ENCODE measurements at places on chromosomes 1 and 21.

- no peak for DNase-seq
These were observed 11.2 kb upstream of the HJV start for GRCh38 chr1:146032631-146033219.

DNA sequence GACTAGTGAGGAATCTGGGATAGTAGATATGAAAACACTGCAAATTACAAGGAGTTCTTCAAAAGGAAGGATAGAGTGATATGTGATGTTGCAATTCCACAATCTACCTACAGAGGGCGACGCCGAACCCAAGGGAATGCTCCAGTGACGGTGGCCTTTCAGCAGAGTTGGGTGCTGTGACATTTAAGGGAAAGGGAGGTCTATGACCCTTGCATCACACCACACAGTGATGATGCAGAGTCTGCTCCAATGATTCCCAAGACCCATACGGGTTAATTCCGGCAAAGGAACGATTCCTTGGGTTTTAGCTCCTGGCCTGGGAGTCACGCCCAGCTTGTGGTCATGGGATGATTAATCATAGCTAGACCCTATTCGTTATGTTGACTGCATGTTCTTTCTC, 123.0 kb upstream of the IGSF21 start:
- DNase-seq: no peak

DNA sequence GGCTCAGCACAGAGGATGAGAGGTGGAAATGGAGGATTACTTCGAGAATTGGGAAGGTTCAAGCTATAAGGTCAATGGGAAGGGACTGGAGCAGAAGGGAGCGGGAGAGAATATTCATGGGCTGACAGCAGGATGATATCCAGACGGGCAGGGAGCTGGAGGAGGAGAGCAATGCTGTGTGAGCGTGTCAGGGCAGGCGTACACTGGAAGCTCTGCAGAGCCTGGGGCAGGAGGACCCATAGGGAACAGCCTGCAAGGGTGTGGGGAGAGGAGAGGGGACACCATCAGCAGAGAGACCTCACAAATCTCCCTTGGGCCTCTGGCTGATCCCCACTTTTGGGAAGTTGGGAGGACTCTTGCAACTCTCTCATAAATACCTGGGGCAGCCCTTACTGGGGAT, 13.7 kb downstream of the CSF1 start:
- no peak for DNase-seq

DNA sequence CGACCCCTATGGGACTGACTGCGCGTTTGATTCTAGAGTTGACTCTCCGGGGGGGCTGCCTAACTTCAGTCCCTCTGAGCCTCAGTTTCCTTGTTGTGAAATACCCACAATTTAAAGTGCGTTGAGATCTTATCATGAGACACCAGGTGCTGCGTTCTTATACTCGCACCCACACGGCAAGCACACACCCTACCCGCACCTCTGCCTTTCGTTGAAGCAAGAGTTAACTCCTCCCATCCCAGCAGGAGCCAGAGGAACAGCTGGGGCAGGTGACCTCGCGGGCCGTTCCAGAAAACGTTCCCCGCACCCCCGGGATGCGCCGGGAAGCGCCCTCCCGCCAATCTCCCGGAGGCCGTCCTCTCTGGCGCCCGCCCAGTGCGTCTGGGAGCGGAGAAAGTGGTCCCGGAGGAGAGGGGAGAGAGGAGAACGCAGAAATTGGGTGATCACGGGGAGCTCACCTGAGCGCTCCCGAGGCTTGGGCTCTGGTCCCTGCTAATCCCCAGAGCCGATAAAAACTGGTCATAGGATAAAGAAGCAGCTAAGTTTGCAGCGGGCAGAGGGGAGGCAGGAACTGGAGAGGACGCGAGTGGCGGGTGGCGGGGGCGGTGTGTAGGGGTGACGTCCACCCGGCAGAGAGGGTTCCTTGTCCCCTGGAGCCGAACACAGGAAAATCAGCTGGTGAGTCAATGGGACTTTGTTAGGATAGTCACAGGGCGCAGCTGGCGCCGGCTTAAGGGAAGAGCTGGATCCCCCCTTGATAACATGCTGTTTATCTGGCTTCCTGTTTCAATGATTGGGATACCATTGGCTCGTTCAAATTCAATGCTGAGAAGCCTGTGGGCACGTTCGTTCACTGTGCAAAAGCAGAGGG, 869 bp downstream of the NAV1 start:
- DNase-seq: no peak

GRCh38 chr1:26666855-26667254, 29.0 kb upstream of the ARID1A start:
- DNase-seq: no peak

DNA sequence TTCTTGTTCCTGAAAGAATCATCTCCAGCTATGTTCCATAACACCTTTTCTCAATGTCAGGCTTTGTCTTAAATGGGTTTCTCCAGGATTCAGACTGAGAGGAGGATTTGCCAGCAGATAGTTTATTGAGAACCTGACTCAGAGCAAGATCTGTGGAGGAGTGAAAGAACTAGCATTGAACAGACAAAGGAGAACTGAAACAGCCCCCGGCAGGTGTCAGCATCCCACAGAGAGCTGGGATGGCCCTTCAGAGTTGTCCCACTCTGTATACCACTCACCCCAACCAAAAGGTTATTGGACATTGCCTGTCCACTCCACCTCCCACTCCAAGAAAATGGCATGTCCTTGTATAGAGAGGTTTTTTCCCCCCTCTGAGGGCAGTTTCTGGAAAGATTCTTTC, 270.7 kb downstream of the PAPPA2 start:
- DNase-seq: no peak
